ENCODE measurements at places on chromosomes 2 and 18.

GRCh38 chr2:236705295-236706105 is 135.9 kb downstream of the ACKR3 start:
- peak; percentile 69 for DNase-seq

DNA sequence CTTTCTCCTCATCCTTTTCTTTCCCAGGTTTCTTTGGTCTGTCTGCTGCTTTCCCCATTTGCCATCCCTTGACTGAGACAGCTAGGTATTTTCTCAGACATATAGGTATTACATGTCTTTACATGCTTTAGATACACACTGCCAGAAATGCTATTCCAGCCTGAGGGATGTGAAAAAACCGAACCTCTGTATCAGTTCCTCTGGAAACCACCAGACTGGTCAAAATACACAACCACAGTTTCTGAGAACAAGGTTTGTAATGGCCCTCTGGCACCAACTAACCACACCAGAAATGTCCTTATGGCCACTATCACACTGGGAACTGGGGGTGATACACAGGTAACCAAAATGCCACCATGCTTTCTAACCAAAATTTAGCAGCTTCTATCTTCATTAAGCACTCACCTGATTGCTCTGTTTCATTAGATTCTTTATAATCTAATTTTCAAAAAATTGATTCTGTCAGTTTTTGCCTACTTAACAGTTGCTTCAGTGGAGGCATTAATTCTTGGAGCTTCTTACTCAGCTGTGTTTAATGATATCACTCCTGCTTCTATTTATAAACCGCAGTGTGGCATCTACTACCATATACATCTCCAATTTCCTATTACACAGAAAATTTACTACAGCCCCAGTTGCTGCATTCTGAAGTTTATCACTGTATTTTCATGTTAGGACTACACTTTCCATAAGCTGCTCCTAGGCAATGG is 243.5 kb downstream of the WDPCP start:
- DNase-seq, result no peak

- no peak for DNase-seq
Measured at GRCh38 chr2:17710547-17711248, 42.9 kb downstream of the SMC6 start.

DNA sequence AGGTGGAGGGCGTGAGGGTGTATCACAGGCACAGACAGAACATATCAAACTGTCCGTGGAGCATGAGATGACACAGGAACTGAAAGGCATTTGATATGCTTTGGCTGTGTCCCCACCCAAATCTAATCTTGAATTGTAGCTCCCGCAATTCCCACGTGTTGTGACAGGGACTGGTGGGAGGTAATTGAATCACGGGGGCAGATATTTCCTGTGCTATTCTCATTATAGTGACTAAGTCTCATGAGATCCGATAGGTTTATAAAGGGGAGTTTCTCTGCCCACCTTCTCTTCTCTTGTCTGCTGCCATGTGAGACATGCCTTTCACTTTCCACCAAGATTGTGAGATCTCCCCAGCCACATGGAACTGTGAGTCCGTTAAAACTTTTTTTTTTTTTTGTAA is 123.1 kb upstream of the PIEZO2 start:
- DNase-seq, result no peak

DNA sequence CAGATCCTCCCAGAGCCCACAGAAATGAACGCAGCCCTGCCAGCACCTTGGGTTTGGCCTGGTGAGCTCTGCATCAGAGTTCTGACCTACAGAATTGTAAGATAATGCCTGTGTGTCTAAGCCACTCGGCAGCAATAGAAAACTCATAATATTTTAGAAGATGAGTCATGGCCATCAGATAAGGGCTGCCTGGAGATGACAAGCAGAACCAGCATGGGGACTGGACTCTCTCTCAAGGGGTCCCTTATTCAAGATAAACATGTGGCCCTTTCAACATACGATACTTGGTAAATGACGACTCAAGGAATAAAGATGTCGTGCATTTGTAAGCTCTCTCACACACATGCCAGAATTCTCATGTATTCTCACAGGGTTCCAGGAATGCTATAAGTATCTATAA is 8.5 kb upstream of the AGAP1 start:
- no peak for DNase-seq

DNA sequence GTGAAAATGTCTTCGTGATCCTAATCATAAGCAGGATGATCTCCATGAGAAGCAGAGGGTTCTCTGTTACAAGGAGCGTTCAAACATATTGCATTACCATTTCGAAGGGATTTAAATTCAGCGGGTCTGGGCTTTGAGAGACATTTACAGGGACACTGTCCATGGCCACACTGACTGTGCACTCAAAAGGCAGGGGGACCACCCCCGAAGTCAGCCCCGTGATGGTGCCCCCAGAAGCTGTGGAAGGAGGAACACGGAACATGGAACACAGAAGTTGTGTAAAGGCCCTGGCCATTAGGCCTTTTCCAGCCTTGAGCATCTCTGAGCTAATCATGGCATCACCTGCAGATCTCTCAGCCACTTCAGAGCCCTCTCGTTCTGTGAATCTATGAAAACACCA is 268.4 kb upstream of the MYT1L start:
- no peak for DNase-seq

DNA sequence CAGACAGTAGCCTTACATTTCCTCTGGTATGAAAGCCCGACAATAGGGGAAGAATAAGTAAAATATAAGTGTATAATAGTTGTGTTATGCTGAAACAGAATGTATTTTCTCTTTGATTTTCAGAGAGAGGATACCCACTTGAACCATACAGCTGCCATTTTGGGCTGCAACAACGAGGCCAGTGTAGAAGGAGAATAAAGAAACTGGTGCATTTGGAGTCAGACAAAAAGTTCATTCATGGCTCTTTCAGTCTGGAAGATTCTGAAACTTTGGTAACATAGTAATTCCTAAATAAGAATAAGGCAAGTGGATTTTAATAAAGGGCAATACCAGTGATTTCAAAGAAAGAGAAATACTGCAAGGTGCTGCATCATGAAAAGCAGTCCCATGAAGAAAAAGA is 610.9 kb downstream of the LRP1B start:
- DNase-seq, result no peak
